ENCODE measurements at places on chromosomes 2 and 18.

DNA sequence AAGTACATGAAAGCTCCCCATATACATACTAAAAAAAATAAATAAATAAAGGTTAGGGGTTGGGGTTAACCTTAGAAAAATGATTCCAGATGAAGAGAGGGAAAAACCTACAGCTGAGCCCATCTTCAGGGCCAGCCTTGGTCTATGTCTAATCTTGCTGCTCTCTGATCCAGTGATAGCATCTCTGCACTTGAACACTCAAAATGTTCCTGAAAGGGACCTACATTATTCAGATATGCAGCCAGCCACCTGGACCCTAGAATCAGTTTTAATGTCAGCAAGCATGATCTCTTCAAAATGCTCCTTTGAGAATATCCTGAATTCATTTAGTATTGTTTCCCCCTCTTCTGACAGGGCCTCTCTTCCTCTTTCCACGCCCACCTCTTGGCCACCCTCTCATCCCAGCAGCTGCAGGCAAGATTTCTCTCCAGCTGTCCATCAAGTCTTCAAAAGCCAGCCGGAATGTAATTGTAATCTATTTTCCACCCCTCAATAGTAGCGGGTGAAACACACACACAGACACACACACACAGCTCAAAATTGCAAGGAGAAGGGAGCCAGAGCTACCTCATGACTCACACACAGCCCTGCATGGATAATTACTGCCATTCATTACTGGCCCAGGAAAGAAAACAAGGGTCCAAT is 135.5 kb downstream of the MYO3B start:
- peak; percentile 6 for DNase-seq

DNA sequence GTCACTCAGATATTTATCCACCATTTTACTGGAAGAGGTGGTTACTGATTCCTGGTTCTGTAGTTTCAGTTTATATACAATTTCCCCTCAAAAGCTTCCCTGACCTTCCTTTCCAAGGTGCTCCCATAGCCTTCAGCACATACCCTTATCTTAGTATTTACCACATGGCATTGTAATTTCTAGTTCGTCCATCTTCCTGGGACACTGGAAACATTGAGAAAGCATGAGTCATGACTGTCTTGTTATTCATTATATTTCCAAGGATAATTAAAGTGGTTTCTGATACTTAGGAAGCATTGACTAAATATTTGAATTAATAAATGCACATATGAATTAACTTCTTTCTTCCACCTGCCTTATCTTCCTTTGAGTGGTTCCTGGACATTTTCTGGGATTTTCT is 203.8 kb downstream of the ETAA1 start:
- DNase-seq: peak; percentile 65

GRCh38 chr2:133817680-133818566 is 249.7 kb upstream of the NCKAP5 start:
- DNase-seq: peak; percentile 99

- DNase-seq: no peak
These were observed 1162.5 kb upstream of the LRRTM1 start for GRCh38 chr2:81467096-81467495.

DNA sequence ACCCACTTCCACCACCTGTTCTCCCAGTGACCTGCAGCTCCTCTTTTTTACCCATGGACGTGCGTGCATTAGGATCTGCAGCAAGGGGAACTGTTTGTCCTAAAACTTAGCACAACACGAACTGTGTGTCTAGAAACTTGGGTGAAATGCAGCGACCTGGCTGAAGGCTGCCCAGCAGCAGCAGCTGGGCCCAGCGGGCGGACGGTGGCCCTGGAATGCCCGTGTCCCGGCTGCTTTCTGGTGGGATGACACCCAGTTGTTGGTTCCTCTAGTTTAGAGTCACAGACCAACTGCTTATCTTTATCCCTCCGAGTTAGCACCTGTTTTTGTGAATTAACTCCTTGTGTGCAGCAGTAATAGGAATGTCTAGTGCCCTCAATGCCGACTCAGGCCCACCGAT is 61.9 kb upstream of the PXDN start:
- DNase-seq: no peak

GRCh38 chr2:184338771-184339170 is 259.6 kb upstream of the ZNF804A start:
- no peak for DNase-seq

- DNase-seq: no peak
These were observed 702.6 kb upstream of the LRRTM1 start for GRCh38 chr2:81007104-81007503.

- peak; percentile 58 for DNase-seq
These were observed 191.4 kb upstream of the CHAC2 start for GRCh38 chr2:53576166-53576565.

DNA sequence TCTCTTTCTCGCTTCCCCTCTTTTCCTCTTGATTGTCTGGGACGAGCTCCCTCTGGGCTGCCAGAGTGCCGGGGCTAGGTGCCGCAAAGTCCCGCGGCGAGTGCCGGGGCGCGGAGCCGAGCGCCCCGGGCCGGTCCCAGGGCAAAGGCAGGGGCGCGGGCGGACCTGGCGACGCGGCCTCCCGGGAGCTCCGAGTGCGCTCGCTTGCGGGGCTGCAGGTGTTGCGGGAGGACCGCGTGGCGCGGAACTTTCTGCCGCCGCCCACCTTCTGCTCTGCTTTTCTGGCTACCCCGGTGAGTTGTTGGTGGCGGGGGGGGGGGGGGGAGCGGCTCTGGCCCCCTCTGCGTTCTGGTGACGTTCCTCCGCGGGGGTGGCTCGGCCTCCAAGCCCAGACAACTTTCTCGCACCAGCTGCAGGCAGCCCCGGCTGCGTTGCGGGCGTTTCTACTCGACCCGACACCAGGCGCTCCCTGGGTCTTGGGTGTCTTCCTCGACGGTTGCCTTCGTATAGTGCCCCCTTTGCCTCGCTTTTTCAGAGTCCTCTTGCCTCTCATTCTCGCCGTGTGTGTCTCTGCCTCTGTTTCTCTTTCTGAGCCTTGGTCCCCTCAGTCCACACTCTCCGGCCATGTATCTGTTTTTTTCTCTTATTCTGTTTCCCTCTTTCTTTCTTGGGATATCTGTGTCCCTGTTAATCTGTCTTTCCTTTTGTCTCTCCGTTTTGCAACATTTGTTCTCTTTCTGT is 759 bp downstream of the GALNT13 start:
- no peak for DNase-seq

GRCh38 chr2:207869784-207870778 is 100.4 kb upstream of the FZD5 start:
- DNase-seq: peak; percentile 60

- peak; percentile 70 for DNase-seq
These were observed 78.7 kb downstream of the GRB14 start for GRCh38 chr2:164542581-164543021.
